ENCODE measurements at places on chromosomes 2 and 18.
A peak's percentile ranks its signal among the peaks of the same experiment; 100 is the strongest.

DNA sequence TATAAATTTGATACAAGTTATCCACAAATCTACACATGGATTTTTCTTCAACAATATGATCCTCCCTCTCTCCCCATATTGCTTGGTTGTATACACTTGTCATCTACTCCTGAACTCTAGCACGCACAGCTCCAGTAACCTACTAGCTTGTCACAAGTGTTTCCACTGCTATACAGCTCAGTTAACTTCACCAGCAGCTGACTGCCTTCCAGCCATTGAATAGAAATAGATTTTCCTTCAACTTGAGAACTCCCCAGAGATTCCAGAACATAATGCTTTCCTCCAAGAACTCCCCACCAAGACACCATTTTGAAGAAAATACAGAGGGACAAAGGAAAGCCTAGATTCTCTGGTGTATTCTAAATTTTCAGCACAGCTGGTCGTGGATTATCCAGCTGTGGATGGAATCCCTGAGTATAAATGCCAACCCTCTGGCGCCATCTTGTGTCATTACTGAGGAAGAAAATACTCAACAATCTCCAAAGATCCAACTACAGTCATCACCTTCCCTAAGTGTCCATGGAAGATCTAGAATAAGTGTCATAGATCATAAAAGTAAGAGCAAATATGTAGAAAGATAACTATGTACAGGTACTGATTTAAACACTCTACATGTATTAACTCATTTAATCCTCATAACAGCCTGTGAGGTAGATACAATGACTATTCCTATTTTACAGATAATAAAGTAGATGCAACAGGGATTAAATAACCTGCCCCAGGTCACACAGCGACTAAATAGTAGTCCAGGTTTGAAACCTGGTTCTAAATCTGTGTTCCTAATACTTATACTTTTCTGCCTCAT, 156.7 kb downstream of the ARHGAP28 start:
- no peak for DNase-seq

GRCh38 chr18:58104096-58104495, 60.1 kb downstream of the NEDD4L start:
- DNase-seq: no peak

GRCh38 chr2:167925758-167926157, 321.6 kb downstream of the STK39 start:
- DNase-seq: no peak

DNA sequence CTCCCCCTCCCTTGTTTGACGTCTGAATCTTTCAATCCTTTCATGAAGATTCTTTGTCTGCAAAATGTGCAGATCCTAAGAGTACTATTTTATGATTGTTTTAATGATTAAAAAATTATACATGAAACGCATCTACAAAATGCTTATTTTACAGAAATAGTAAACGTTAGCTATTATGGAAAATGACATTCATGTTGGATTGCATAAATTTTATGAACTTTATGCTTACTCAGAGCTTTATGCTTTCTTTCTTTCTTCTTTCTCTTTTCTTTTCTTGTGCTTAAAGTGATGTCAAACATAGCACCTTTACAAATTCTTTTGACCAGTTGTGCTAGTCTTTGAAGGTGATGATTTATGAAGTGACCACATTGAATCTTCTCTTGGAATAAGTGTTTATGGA, 805.4 kb downstream of the ADCYAP1 start:
- DNase-seq: no peak

GRCh38 chr2:179595284-179595683, 266.1 kb downstream of the ZNF385B start:
- no peak for DNase-seq

GRCh38 chr2:64062840-64063239, 43.6 kb upstream of the VPS54 start:
- DNase-seq: no peak

GRCh38 chr2:226074391-226074790, 674.9 kb downstream of the NYAP2 start:
- no peak for DNase-seq

GRCh38 chr2:224734949-224735348, 18.8 kb upstream of the CCDC195 start:
- DNase-seq: no peak

- no peak for DNase-seq
Observed at GRCh38 chr18:78130232-78131195, 849.1 kb upstream of the SALL3 start.

DNA sequence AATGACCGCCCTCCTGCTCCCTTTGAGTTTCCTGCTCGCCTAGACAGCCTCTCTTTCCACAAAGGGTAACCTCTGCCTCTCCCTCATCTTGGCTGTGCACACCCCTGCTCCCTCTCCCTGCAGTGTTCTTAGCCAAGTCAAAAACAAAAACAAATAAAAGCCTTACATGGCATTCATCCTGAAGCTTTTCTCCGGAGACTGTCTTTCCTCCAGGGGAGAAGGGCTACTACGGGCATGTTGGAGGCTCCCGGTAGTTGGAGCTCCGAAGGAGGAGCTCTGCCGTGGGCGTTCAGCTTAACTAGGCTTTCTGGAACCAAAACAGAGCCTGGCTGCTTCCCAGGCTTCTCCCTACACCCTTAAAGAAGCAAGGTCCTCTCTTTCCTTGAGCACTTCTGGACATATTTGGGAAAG, 104.2 kb downstream of the TPGS2 start:
- DNase-seq: no peak

DNA sequence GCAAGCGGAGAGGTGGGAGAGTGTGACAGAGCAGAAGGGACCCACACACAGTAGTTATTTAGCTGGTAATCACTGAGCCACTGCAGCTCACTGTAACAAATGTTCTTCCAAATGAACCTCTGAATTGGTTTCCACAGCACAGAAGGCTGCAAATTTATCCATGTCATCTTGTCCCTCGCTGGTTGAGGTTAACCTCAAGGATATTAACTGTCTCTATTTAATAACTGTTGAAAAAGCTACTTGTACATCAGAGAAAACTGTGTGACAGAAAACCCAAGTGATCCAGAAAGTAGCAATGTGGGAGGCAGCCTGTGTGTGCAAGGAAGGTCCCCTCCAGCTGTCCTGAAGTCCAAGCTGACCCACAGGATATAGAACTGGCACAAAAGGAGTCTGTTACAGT, 153.6 kb downstream of the DSEL start:
- DNase-seq: no peak

DNA sequence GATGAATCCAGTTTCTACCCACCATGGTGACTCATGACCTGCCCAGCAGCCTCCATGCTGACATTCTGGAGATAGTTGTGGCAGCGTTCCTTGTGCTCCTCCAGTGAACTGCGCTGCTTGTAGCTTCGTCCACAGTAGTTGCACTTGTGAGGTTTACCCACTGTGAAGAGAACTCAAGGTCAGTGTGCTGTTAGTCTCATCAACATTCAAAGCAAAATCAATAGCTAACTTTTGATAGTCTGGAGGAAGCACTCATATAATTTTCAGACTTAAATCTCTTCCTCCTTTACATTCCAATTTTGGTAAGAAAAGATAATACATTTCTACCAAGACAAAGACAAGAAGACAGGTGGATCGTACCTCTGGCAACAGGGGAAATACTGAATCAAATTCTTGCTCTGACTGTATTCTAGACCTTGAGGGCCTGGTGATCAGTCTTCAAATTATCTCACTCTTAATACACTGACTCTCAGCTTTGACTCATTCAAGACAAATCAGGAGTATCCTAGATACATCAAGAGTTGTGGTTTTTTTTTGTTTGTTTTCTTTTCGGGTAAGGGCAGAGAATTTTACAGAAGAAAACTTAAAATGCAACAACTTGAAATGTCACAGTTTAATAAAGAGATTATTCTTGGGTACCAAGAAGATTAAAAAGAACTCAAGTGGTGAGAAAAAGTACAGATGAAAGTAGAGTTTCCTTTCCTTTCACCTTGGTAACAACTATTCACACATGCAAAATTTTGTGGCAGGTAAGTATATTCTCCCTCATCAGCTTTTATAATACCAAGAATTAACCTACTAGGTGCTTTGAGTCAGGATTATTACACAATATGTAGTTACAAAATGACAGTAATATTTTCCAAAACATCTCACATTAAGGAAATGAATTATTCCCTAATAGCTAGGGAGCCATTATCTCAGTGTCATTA, 129.2 kb downstream of the IKZF2 start:
- no peak for DNase-seq

- DNase-seq: no peak
Observed at GRCh38 chr2:54038835-54039234, 68.0 kb upstream of the PSME4 start.

GRCh38 chr18:36334798-36335197, 37.3 kb downstream of the FHOD3 start:
- no peak for DNase-seq

DNA sequence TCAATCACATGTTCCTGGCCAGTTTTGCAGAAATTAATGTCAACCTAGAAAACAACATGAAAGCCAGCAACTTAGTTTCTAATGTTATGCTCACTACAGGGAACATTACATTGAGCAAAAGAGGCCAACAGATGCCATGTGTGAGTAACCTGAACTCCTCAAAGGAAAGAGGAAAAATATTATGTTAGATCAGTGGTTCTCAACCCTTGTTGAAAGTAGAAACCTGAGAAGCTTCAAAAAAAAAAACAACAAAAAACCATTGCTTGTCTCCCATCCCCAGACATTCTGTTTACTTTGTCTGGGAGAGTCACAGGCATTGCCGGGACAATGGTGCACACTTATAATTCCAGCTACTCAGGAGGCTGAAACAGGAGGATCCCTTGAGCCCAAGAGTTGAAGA, 57.7 kb downstream of the METTL4 start:
- DNase-seq: peak; percentile 5
